H4 (cell line): ENCODE measurements at places on chromosomes 3 and 15. TPM values are rescaled to one million over a fixed set of nuclear protein-coding genes. Genes with fewer than 3 reads are reported as not detected.

GRCh38 chr3:88151358-88151757 is 1.6 kb downstream of the C3orf38 start:
- no peak for DNase-seq

Gene CCR2
- total RNA-seq, result not detected in 2 replicates

Gene PLA2G4E
- not detected in 2 replicates for total RNA-seq

- no peak for DNase-seq
These were observed 537.8 kb downstream of the OTOL1 start for GRCh38 chr3:162034368-162034767.

Gene TRH
- total RNA-seq, result not detected in 2 replicates

DNA sequence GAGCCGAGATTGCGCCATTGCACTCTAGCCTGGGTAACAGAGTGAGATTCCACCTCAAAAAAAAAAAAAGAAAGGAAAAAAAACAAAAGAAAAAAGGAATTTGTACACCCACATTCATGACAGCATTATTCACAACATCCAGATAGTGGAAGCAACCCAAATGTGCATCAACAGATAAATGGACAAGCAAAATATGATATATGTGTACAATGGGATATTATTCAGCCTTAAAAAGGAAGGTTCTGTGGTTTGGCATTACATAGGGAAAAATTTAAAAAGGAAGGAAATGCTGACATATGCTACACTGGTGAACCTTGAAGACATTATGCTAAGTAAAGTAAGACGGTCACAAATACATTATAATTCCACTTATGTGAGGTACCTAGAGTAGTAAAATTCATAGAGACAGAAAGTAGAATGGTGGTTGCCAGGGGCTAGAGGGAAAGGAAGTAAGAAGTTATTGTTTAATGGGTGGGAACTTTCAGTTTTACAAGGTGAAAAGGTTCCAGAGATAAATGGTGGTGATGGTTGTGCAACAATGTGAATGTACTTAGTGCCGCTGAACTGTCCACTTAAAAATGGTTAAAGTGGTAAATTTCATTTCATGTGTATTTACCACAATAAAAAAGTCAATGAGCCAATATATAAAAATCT is 118.5 kb downstream of the MYLK start:
- no peak for DNase-seq

DNA sequence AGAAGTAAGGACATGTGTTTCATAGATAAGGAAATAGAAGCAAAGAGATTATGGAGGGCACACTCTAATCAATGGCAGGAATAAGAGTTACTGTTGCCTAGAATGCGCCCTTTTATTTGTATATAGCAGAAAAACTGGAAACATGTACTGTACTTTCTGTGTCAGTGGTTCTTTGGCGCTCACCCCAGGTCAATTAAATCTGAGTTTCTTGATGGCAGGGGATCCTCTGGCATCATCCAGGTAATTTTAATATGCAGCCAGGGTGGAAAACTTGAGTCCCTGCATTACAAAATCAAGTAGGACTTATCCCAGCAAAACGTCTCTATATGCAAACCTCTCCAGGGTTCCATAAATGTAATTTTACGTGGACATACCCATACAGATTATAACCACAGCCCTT is 284.1 kb downstream of the IL5RA start:
- DNase-seq, result no peak

GRCh38 chr3:46124216-46125177 is 83.6 kb downstream of the CCR1 start:
- DNase-seq, result no peak

Gene CACNA2D2
- total RNA-seq, result 0.04 TPM in 1 of 2 replicates, not detected in the other
